D341Med (cell line): ENCODE measurements at places on chromosomes 5 and 9.

DNA sequence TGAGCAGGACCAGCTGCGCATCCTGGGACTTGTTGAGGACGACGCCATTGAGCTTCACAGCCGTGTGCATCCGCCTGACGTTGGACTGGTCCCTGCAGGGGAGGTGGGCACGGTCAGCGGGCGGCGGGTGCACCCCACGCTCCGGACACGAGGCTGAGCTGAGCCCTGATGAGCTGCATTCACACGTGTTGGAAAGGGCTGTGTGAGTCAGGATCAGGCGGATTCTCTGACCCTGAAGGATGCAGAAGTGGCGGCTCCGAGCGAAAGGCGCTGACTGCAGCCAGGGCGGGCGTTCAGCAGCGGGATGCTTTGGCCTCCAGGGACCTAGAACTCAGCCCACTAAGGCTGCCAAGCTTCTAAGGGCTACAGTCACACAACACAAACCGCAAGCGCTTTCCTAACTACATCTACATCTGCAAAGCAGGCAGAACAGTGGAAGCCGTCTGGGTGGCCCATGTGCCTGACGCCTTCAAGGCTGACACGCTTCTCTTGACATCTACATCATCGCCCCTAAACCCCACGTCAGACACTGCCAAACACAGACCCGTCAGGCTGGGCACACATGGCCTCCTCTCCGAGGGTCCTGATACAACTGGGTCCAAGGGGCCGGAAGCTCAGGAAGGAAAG, 44.9 kb downstream of the NKD2 start:
- no peak for DNase-seq

DNA sequence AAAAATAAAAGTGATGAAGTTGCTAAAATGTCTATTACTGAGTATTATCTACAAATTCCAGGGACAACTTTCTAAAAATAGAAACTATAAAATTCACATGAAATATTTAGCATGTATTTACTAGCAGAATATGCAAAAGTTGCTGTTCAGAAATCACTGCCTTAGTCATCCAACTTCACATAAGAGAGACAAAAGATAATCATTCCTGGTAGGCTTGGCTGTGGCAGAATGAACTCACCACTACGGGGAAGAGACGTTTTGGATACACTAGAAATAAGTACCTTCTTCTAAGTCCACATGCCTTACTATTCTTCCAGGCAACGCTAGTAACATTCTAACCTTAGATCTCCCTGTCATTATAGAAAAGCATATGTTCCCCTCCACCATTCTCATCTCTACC, 272.2 kb downstream of the BNC2 start:
- no peak for DNase-seq

GRCh38 chr5:159049844-159050315, 49.8 kb downstream of the EBF1 start:
- no peak for DNase-seq

GRCh38 chr9:88530051-88530450, 4.9 kb upstream of the NXNL2 start:
- no peak for DNase-seq

GRCh38 chr9:126225611-126226609, 100.7 kb upstream of the MVB12B start:
- DNase-seq, result no peak

DNA sequence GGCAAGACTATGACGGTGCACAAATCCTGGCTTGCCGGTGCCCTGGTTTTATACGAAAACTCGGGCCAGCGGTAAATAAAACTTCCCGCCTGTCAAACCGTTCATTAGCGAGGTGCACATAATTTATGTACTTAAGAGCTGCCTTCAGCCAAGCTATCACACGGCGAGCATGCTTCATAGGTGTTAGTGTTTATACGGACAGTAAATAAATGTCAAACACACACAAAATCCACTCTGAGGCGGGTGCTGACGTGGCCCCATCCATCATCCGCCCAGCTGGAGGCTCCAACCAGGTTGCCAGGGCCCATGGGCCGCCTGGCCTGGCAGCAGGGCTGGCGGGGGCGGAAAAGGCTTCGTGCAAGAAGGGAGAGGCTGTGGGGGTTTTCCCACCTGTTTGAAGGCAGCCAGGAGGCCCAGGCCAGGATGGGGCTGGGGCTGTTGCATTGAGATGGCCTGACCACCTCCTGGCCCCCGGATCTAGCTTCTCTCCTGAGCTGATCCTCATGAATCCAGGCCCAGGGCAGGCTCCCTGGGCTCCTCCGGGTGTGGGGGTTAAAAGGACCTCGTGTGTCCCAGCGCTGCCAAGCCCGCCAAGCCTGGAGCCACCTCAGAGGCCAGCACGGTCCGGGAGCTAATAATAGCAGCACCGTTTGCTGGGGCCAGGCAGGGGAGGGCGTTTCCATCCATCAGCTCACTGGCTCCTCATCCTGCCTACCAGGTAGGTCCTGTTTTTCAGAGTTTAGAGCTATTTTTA, 43.2 kb downstream of the BARX1 start:
- no peak for DNase-seq

GRCh38 chr5:168303393-168304025, 12.1 kb downstream of the WWC1 start:
- no peak for DNase-seq

GRCh38 chr9:122020398-122020797, 72.7 kb downstream of the TTLL11 start:
- DNase-seq, result no peak

- DNase-seq, result no peak
Observed at GRCh38 chr5:154466147-154466546, 11.9 kb downstream of the HAND1 start.

DNA sequence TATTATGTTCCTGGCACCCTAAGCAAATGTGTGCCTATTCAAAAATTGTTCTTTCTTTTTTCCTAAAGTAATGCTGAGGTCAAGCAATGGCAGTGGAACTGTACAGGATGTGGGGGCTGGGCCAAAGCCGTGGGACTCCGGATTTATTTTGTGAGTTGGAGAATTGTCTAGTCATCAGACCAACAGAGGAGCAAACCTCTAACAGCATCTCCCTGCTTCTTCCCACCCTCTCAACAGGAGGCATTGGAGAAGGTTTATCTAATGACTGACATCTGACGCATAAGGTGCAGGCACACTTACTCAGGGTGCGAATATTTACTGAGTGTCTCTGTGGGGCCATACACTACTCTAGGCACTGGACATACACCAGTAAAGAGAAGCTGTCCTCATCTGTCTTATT, 38.6 kb downstream of the MARCHF11 start:
- no peak for DNase-seq

DNA sequence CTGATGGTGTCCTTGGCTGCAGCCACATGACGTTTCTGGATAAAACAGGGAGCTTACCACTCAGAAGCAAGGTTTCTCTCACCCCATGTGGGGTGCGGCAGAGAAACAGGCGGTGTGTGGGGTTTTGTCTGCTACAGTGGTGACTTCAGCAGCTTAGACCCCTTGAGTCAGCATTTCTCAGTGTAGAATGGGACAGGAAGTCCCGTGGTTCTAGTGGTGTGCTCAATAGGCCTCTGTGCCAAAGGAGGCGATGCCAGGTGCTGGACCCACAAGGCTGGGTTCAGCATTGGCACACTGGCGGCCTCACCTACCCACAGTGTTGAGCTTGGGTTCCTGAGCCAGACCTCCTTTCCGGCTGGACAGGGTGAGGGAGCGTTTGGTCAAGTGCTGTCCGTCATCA, 125.2 kb upstream of the SMIM23 start:
- DNase-seq, result no peak

- no peak for DNase-seq
Observed at GRCh38 chr5:133480366-133480765, 132.0 kb downstream of the FSTL4 start.

DNA sequence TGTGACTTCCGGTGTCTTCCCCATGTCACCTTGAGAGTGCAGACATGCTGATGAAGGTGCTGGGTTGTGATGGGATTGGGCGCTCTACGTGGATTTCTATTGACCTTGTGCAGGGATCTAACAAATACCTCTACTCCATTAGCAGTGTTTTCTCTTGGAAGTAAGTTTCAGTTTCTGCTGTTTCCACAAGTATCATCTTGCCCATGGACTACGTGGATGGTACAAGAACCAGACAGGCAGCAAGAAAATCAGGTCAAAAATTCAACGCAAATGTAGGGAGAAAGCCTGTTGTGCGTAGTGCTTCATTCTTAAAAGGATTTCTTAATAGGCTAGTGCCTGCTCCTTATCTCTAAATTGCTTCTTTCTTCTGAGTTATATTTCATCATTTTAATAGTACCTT, 60.8 kb downstream of the AOPEP start:
- no peak for DNase-seq

- DNase-seq, result no peak
Observed at GRCh38 chr5:122653087-122654017, 121.5 kb upstream of the SNX2 start.

- DNase-seq, result no peak
Observed at GRCh38 chr5:96244696-96245095, 188.4 kb downstream of the PCSK1 start.

GRCh38 chr9:72382405-72382804, 17.4 kb upstream of the ZFAND5 start:
- DNase-seq, result no peak
